ENCODE measurements at places on chromosomes 16 and 17. TPM values are rescaled to one million over a fixed set of nuclear protein-coding genes. Genes with fewer than 3 reads are reported as not detected.

SPIRE2 gene
- total RNA-seq = 0.72 TPM

ANKRD40CL gene
- 0.36 TPM for total RNA-seq

EVI2A gene
- 191 TPM for total RNA-seq

GRCh38 chr16:48597563-48598387 is 12.2 kb downstream of the N4BP1 start:
- DNase-seq = peak; percentile 51

CCT6B gene
- 5.9 TPM for total RNA-seq

- no peak for DNase-seq
These were observed 6.5 kb downstream of the XPO6 start for GRCh38 chr16:28205117-28205899.

DNA sequence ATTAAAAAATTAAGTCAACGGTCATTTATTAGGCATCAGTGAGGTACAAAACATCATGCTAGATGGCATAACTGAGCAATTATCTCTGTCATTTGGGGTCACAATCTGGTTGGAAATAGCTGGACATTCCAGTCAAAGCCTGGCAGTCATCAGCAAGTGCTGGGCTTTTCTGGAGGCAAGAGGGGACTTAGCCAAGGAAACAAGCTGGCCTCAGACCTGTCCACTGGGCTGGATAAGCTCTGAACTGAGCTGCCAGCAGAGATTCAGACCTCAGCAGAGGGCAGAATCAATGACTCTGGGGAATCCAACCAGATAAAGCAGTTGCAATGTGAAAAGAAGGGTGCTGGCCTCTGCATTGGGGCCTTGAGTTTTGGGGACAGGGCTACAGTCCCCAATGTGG is 161.9 kb upstream of the NOL11 start:
- DNase-seq = no peak

GRCh38 chr16:77220427-77220826 is 21.2 kb downstream of the SYCE1L start:
- DNase-seq = no peak

- no peak for DNase-seq
These were observed 156.8 kb upstream of the TNRC6C start for GRCh38 chr17:77801545-77802332.

GRCh38 chr16:1920727-1921171 is 2.5 kb upstream of the HS3ST6 start:
- DNase-seq = no peak

GRCh38 chr16:77905374-77905920 is 116.9 kb upstream of the CLEC3A start:
- DNase-seq = no peak

- DNase-seq = no peak
These were observed 9.8 kb upstream of the LASP1NB start for GRCh38 chr17:38915639-38915995.

DNA sequence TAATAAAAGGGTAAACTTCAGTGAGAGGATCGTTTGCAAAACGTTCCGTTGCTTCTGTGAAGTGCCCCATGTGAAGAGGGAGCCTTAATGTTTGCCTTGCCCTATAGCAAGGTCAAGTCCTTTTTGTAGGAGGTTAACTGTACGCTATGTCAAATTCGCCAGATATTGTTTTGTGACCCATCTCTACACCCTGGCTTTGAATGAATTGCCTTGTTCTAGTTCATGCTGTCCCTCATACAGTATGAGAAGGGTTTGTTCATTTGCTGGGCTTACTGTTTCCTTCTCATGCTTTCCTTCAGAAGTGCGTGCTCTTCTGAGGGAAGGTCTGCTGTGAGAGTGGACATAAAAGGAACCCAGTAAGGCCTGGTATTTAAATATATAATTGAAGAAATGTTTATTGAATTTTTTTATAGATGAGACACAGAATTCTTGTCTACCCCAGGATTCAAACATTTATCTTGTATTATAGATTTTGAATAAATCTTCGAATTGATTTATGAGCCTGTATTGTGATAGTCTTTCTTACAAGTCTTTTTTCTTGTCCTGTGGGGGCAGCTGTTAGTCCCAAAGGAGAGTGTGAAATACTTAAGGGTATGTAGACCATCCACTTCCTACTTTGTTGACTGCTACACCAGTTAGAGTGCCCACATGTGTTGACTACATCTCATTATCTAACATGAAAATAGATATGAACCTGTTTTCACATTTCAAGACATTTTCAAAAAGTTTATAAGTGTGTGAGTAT is 1.7 kb downstream of the MAP3K3 start:
- peak; percentile 88 for DNase-seq

KCNH4 gene
- total RNA-seq = not detected

CBFA2T3 gene
- total RNA-seq = not detected

GRCh38 chr17:71494062-71494855 is 626.6 kb upstream of the SOX9 start:
- no peak for DNase-seq
